ENCODE measurements at places on chromosomes 7 and 10. TPM values are rescaled to one million over a fixed set of nuclear protein-coding genes. Genes with fewer than 3 reads are reported as not detected.
A peak's percentile ranks its signal among the peaks of the same experiment; 100 is the strongest.

Gene TEX47
- not detected for total RNA-seq

Gene NACAD
- total RNA-seq = 0.14 TPM

Gene CEP55
- total RNA-seq = 28.7 TPM

Gene CCDC172
- 0.05 TPM for total RNA-seq

GRCh38 chr7:31234836-31235605, 105.5 kb downstream of the NEUROD6 start:
- no peaks in the 10 kb centered on the region for H3K36me3 ChIP-seq
- no peaks in the 10 kb centered on the region for H3K27me3 ChIP-seq
- no peak overlapping the region for H3K4me3 ChIP-seq
- DNase-seq = no peak

Gene ZMIZ1
- 7.4 TPM for total RNA-seq

Gene PTPRN2
- total RNA-seq = 1.7 TPM

Gene MACC1
- total RNA-seq = 2.2 TPM

Gene SLC26A3
- total RNA-seq = 0.09 TPM

Gene SAP25
- total RNA-seq = 7.7 TPM

- no peaks in the 10 kb centered on the region for H3K27me3 ChIP-seq
- peak; percentile 15 for DNase-seq
- H3K4me3 ChIP-seq = no peak overlapping the region
- H3K27ac ChIP-seq = no peak overlapping the region
- H3K4me1 ChIP-seq = no peaks in the 10 kb centered on the region
Observed at GRCh38 chr7:49791088-49791741, 17.8 kb downstream of the VWC2 start.

- H3K27ac ChIP-seq = no peak overlapping the region
- H3K4me1 ChIP-seq = no peaks in the 10 kb centered on the region
- no peaks in the 10 kb centered on the region for H3K27me3 ChIP-seq
- H3K4me3 ChIP-seq = no peak overlapping the region
- H3K36me3 ChIP-seq = peaks cover 59% of the 10 kb centered on the region
Observed at GRCh38 chr10:28592953-28593352, 60.0 kb downstream of the WAC start.

Gene SRGN
- 290 TPM for total RNA-seq

DNA sequence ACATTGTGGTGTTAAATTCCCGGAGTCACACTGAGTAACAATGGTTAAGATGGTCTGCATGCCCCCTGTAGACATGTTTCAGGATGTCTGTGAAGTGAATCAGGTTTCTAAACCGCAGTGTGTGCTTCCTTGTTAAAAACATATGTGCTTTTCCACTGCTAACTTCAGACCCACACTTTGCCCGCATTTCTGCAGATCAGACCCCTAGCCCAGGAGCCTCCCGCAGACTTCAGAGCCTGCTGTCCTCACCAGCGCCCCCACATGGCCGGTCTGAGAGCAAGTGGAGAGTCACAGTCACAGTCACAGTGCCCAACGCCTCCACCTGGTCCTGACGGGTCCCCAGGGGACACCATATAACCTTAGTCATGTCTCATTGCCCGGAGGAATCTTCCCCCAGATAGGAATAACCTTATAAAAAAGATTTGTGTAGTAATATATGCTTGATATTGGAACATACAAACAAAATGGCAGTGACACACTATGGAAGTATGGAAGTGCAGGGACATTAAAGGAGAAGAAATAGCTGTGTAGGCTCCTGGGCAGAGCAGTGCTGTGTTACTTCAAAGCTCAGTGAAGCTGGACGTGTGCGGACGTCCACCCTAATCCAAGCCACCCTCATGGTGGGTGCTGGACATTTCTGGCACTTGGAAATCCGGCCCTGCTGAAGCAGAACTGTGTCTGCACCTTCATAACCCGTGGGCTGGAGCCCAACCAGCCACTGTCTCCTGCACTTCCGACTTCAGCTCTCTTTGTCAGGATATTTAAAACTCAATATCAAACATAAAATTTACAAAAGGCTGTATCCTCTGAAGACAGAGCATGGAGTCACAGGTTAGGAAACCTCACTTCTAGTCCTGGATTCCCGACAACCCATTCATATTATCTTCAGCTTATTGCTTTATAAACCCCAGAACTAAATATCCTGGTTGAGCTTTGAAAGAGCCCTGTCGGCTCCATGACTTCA, 29.0 kb downstream of the GSTO2 start:
- peaks cover 38% of the 10 kb centered on the region for H3K4me1 ChIP-seq
- DNase-seq = no peak
- H3K4me3 ChIP-seq = no peak overlapping the region
- no peaks in the 10 kb centered on the region for H3K36me3 ChIP-seq
- H3K27me3 ChIP-seq = no peaks in the 10 kb centered on the region
- H3K27ac ChIP-seq = no peak overlapping the region

DNA sequence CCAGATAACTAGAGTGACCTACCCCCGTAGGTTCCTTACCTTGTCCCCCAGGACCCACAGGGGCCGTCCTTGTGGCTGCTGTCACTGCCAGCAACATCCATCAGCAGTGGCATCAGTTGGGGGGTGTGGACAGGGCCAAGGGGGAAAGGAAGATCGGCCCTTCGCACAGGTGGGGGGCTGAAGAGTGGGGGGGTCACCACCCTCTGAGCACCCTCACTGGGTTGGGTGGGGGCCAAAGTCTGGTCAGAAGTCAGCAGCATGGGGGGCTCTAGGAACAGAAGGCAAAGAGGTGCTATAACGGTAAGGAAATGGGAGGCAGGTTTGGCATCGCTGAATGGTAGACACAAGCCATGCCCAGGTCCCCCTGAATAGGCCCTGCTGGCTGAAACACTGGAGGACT, 4.6 kb downstream of the NOBOX start:
- H3K4me3 ChIP-seq = no peak overlapping the region
- H3K27me3 ChIP-seq = no peaks in the 10 kb centered on the region
- no peak overlapping the region for H3K27ac ChIP-seq
